ENCODE measurements at places on chromosomes 1 and 21. TPM values are rescaled to one million over a fixed set of nuclear protein-coding genes. Genes with fewer than 3 reads are reported as not detected.

GRCh38 chr1:205144751-205145150 lies 23.0 kb upstream of the RBBP5 start:
- no peak overlapping the region for H3K27ac ChIP-seq
- no peak for DNase-seq
- peaks cover 7% of the 10 kb centered on the region for H3K4me1 ChIP-seq
- H3K27me3 ChIP-seq: no peaks in the 10 kb centered on the region
- peaks cover 23% of the 10 kb centered on the region for H3K36me3 ChIP-seq

GJC2 gene
- total RNA-seq: 10.4 TPM

GSTM5 gene
- 39.9 TPM for total RNA-seq

KANK4 gene
- total RNA-seq: 22.9 TPM

OR10J1 gene
- total RNA-seq: not detected

- peak overlapping the region; percentile 91 for H3K4me3 ChIP-seq
- no peak for DNase-seq
- peaks cover 15% of the 10 kb centered on the region for H3K4me1 ChIP-seq
- H3K27me3 ChIP-seq: no peaks in the 10 kb centered on the region
- H3K36me3 ChIP-seq: no peaks in the 10 kb centered on the region
These were observed 1.4 kb downstream of the B3GALNT2 start for GRCh38 chr1:235502601-235503402.

DNA sequence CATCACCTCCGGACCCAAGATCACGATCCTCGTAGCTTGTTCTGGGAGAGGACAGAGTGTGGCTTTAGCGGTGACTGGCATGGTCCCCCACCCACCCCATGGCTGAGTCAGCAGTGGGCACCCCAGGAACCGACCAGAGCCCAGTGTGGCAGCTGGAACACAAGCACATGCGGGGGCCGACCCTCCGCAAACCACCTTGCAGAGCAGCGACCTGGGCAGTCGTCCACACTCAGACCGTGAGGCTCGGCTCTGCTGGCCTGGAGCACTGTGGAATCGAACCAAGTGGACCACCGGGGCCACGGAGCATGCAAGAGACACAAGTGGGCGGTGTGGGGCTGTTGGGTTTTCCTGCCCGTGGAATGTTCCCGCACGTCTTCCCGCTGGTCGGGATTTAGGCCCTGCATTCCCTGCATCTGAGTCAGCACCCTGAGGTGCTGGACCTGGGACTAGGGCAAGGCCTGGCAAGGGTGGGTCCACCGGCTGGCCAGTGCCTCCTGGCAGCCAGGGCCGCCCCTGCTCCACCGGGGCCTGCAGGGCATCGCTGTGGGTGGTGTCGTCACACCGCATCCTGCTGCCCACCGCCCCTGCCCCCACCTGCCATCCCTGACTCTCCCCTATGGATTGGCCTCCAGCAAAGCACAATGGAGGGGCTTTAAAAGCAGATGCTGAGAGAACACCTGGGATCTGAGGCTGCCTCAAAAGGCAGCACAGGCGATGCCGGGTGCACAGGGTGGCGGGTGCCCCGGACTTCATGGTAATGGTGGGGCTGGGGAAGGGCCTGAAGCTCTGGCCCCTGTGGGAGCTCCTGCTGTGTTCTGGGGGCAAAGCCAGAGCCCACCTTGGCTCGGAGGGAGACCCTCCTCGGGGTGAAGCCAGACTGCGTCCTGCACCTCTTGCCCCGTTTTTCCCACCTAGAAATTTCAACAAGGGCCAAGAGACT lies 18.5 kb downstream of the MORN1 start:
- H3K36me3 ChIP-seq: peaks cover 51% of the 10 kb centered on the region
- no peak overlapping the region for H3K4me3 ChIP-seq
- H3K4me1 ChIP-seq: peaks cover 14% of the 10 kb centered on the region
- H3K27ac ChIP-seq: no peak overlapping the region
- no peak for DNase-seq
- no peaks in the 10 kb centered on the region for H3K27me3 ChIP-seq

KIRREL1 gene
- total RNA-seq: 40.2 TPM

GRCh38 chr1:39165049-39165448 lies 39.4 kb upstream of the MACF1 start:
- no peak overlapping the region for H3K4me3 ChIP-seq
- H3K27me3 ChIP-seq: no peaks in the 10 kb centered on the region
- no peak overlapping the region for H3K27ac ChIP-seq
- DNase-seq: no peak
- H3K36me3 ChIP-seq: no peaks in the 10 kb centered on the region
- no peaks in the 10 kb centered on the region for H3K4me1 ChIP-seq

DNA sequence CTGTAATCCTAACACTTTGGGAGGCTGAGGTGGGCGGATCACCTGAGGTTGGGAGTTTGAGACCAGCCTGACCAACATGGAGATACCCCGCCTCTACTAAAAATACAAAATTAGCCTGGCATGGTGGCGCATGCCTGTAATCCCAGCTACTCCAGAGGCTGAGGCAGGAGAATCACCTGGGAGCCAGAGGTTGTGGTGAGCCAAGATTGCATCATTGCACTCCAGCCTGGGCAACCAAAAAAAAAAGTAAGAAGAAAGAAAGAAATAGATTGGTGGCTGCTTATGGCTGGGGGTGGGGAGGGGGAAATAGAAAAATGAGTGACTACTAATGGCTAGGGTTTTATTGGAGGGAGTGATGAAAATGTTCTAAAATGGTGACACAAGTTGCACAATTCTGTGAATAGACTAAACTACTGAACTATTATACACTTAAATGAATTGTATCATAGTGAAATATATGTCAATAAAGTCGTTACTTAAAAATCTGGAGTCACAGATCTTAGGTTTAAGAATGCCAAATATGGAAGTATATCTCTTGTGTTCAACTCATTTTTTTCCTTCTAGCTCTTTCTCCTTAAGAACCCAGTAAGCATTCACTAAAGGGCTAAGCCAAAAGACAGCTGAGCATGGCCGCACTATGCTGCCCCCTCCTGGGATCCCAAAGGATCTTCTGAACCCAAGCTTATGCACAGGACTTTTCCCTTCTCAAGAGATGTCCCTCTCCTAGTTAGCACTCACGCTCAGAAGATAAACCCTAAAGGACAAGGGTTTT lies 3.2 kb upstream of the NPL start:
- peaks cover 5% of the 10 kb centered on the region for H3K4me1 ChIP-seq
- no peaks in the 10 kb centered on the region for H3K36me3 ChIP-seq
- H3K27ac ChIP-seq: no peak overlapping the region

AKR7A3 gene
- 2.0 TPM for total RNA-seq

GRCh38 chr1:167404908-167405307 lies 113.4 kb downstream of the CD247 start:
- H3K27me3 ChIP-seq: no peaks in the 10 kb centered on the region
- no peaks in the 10 kb centered on the region for H3K4me1 ChIP-seq
- H3K36me3 ChIP-seq: peaks cover 3% of the 10 kb centered on the region
- no peak overlapping the region for H3K27ac ChIP-seq
- DNase-seq: no peak

- H3K4me3 ChIP-seq: no peak overlapping the region
- DNase-seq: no peak
- no peaks in the 10 kb centered on the region for H3K36me3 ChIP-seq
- H3K27ac ChIP-seq: no peak overlapping the region
- no peaks in the 10 kb centered on the region for H3K4me1 ChIP-seq
These were observed 81.8 kb upstream of the BARHL2 start for GRCh38 chr1:90798883-90799282.

DNA sequence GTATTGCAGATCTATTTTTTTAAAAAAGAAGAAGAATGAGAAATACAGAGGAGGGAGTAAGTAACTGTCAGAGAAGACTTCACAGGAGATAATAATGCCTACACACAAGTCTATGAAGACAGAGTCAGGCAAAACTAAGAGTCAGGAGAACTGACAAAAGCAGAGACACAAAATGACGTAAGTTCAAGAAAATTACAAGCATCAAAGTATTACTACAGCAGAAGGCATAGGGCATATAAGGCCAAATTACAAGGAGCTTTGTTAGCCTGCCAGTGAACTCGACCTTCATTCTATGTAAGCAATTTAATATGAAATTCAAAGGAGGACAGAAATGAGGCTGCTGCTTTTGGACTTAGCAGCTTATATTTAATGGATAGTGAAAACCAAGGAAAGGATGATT lies 23.7 kb downstream of the FAF1 start:
- no peak for DNase-seq
- H3K27ac ChIP-seq: no peak overlapping the region
- H3K36me3 ChIP-seq: no peaks in the 10 kb centered on the region
- no peaks in the 10 kb centered on the region for H3K27me3 ChIP-seq
- no peaks in the 10 kb centered on the region for H3K4me1 ChIP-seq

DNA sequence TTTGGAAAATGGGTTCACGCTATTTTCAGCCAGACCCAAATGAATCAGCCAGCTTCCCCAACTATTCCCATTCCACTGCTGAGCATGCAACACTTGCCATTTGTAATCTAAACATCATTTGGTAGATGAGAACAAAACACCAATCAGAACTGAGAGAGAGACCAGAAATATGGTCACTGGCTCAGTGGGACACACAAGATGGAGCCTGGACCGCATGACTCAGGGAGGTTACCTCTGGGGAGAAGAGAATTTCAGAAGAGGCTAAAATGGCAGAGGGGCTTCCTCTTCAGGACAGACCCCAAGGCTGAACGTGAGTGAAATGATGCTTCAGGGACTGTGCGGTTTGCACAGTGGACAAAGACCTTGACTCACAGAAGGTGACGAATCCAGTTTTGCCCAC lies 126.6 kb downstream of the URB2 start:
- no peak overlapping the region for H3K27ac ChIP-seq
- H3K36me3 ChIP-seq: no peaks in the 10 kb centered on the region
- H3K27me3 ChIP-seq: no peaks in the 10 kb centered on the region
- DNase-seq: no peak
- no peaks in the 10 kb centered on the region for H3K4me1 ChIP-seq

KRTAP21-3 gene
- total RNA-seq: not detected

- no peaks in the 10 kb centered on the region for H3K36me3 ChIP-seq
- no peaks in the 10 kb centered on the region for H3K27me3 ChIP-seq
- H3K4me1 ChIP-seq: no peaks in the 10 kb centered on the region
- DNase-seq: peak; percentile 84
- no peak overlapping the region for H3K27ac ChIP-seq
These were observed 1164.4 kb upstream of the ADGRL4 start for GRCh38 chr1:80170811-80171485.

DNA sequence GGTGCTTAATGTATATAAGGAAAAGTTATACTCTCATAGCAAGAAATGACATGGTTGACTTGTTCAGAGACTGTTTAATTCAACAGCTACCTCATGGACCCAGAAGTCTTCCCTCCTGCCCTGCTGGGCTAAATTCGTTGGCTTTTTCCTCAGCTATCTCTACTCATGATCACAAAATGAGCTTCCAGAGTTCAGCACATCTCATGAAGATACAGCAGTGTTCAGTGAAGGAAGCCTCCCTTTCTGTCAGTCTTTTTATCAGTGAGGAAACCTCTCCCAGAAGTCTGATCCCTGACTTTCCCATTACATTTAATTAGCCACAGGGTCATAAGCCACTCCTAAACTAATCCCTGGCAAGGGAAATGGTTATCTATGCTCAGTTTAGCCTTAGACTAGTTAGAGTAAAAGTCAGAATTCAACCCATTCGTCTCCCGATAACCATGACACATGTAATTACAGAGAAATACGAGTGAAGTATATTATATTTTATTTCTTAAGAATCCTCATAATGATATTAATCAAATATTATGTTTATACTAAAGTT lies 97.5 kb downstream of the DENND1B start:
- H3K27me3 ChIP-seq: no peaks in the 10 kb centered on the region
- H3K4me3 ChIP-seq: no peak overlapping the region
- no peak for DNase-seq
- no peaks in the 10 kb centered on the region for H3K4me1 ChIP-seq
- no peaks in the 10 kb centered on the region for H3K36me3 ChIP-seq
- H3K27ac ChIP-seq: no peak overlapping the region

GRCh38 chr1:8660411-8660828 lies 157.0 kb downstream of the RERE start:
- H3K4me3 ChIP-seq: no peak overlapping the region
- H3K27ac ChIP-seq: no peak overlapping the region
- DNase-seq: no peak
- H3K27me3 ChIP-seq: no peaks in the 10 kb centered on the region
- no peaks in the 10 kb centered on the region for H3K36me3 ChIP-seq

- H3K36me3 ChIP-seq: no peaks in the 10 kb centered on the region
- no peaks in the 10 kb centered on the region for H3K27me3 ChIP-seq
- no peak overlapping the region for H3K27ac ChIP-seq
- no peaks in the 10 kb centered on the region for H3K4me1 ChIP-seq
- peak; percentile 60 for DNase-seq
- H3K4me3 ChIP-seq: no peak overlapping the region
These were observed 14.4 kb downstream of the CXADR start for GRCh38 chr21:17527240-17527639.

- no peaks in the 10 kb centered on the region for H3K4me1 ChIP-seq
- H3K27ac ChIP-seq: no peak overlapping the region
- H3K27me3 ChIP-seq: no peaks in the 10 kb centered on the region
- no peak overlapping the region for H3K4me3 ChIP-seq
- no peaks in the 10 kb centered on the region for H3K36me3 ChIP-seq
- DNase-seq: no peak
These were observed 56.5 kb downstream of the GABPA start for GRCh38 chr21:25791319-25791718.

RHD gene
- total RNA-seq: 3.0 TPM

LCK gene
- 0.50 TPM for total RNA-seq

SIM2 gene
- total RNA-seq: 0.06 TPM

DNA sequence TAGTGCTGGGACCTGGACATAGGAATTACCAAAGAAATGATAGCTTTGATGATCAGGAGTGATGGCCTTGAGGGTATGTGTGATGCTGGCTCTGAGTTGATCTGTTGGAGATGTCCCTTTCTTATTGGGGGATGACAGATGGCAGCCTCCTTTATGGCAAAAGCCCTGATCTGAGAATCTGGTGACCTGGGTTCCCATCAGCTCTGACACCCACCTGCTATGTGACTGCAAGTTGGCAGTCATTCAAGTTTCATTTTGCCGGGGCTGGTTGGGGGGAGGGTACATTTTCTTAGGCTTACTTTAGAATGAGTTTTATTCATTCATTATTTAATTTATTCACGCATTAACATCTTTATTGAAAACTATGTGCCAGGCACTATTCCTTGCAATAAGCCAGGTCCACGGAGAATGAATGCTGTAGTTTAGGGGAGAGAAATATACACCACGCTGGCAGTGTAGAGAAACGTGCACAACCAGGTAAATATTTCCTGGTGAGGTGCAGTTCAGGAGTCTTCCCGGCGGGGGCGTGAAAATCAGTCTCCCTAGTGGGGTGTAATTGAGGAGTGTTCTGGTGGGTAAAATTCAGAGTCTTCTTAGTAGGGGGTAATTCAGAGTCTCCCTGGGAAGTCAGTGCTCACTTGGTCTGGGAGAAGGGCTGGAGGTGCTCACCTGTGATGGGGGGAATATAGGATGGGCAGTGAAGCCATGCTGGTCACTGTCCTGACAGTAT lies 401.3 kb downstream of the CAMTA1 start:
- peak; percentile 30 for DNase-seq
- no peak overlapping the region for H3K27ac ChIP-seq
- no peak overlapping the region for H3K4me3 ChIP-seq
- H3K27me3 ChIP-seq: no peaks in the 10 kb centered on the region
- no peaks in the 10 kb centered on the region for H3K4me1 ChIP-seq
- no peaks in the 10 kb centered on the region for H3K36me3 ChIP-seq
